ENCODE measurements at places on chromosomes 1 and 21. TPM values are rescaled to one million over a fixed set of nuclear protein-coding genes. Genes with fewer than 3 reads are reported as not detected.

DNA sequence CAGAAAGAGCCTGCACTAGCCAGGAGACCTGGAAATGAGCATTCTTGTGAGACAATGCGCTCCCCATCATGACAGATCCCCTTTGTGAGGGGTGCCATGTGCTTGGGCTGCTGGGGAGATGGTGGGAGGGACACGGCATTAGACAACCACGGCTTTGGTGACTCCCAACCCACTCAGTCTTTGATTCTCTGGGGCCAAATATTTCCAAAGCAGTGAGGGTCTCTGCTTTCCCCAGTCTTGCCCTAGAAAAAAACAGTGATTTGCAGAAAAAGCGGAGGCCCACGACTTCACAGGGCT lies 10.2 kb downstream of the SLC45A3 start:
- DNase-seq: no peak

Gene CRYAA
- not detected for total RNA-seq

- DNase-seq: no peak
These were observed 11.8 kb downstream of the NHLH2 start for GRCh38 chr1:115829023-115829674.

DNA sequence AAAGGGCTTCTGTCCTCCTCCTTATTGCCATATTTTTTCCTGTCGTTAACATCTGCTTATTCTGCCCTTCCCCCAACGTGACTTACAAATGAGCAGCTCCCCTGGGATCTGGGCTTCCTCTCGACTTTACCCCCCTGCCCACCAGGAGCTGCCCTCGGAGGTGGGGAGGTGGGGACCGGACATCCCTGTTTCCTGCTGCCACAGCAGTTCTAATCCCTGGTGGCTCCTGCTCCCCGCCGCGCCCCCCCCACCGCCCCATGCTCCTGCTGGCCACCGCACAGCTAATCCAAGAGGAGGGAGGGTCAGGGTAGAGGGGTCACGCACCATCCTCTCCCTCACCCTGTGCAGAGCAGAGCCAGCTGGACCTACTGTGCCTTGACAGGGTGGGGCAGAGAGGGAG lies 4.4 kb upstream of the SLC27A3 start:
- DNase-seq: no peak

DNA sequence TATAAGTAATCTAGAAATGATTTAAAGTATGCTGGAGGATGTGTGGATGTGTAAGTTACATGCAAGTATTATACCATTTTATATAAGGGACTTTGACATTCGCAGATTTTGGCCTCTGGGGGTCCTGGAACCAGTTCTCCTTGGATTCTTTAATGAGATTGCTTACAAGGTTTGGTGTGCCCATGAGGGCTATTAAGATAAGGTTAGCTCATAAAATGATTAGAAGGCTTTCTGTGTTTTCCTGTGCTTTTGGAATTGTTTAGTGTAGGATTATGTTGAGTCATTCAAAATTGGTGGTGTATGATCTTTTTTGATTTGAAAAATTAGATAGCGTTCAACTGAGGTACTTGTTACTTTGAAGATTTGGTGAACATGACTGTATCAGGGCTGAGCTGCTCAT lies 5.6 kb downstream of the USP25 start:
- DNase-seq: no peak

DNA sequence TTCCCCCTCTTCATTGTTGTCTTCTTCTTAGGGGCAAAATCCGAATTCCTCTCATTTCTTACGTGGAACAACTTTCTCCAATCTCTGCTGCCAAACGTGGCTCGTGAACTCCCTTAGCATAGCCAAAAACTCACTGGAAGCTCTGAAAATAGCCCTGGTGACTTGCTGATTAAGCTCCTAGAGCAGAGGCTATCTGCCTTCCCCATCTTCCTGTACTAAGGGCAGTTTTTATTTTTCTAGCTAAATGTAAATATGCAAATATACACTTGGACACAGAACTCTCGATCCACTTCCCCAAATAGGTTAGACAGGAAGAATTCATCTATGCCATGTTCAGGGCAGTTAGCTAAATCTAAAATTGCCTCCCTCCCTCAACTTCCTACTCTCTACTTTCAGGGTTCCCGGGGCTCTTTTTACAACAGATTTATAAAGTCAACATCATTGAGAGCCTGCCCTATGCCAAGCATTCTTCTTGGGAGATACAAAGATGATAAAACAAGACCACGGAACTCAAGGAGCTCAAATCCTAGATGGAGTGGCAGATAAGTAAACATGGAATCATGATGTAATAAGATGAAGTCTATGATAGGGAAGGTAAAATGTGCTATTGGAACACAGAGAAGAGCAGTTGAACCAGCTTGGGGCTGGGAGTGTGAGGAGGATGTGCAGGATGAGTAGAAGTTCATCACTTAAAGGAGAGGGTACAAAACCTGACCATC lies 59.4 kb upstream of the FMOD start:
- DNase-seq: no peak

Gene SYT14
- total RNA-seq: 0.06 TPM

Gene SLC16A1
- total RNA-seq: 21.5 TPM

Gene NPR1
- 8.8 TPM for total RNA-seq

Gene DRAM2
- total RNA-seq: 58.0 TPM

Gene PHACTR4
- 36.5 TPM for total RNA-seq

- no peak for DNase-seq
These were observed 5.0 kb upstream of the MEAF6 start for GRCh38 chr1:37519613-37520012.

Gene CA6
- not detected for total RNA-seq

Gene TIE1
- total RNA-seq: 23.3 TPM

DNA sequence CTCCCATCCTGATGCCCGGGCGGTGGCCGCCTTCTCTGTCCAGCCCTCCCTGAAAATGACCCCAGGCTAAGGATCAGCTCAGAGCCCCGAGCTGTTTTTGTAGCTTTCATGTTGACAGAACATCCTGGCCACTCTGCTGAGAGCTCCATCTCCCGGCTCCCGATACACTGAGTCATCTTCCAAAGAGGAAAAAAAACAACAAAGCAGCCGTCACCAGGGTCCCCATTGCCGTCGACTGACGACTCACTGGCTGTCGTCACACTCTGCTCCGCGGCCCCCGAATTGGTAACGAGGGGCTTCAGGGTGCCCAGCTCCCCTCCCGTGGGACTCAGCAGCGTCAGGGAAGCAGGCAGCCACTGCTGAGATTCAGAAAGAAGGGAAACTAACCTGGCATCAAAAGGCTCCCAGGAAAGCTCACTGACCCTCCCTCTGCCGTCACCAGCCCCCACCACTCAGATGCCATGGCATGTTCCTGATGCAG lies 67.2 kb downstream of the CD46 start:
- DNase-seq: no peak

DNA sequence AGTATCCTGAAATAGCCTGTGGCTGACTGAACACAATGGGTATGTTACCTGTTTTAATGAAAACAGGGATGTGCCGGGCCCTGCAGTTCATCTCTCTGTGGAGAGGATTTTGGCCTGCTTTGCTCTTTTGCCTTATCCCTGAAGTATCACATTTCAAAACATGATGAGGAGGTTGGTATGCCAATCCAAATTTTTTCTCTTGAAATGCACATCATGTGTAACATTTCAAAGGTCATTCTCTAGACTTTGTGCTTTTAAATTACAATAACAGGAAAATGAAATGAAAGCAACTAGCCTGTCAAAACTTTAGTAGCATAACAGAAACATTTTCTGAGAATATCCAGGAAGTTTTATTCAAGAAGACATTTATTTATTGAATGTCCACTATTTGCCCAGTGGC lies 118.9 kb downstream of the SLC44A5 start:
- DNase-seq: no peak

DNA sequence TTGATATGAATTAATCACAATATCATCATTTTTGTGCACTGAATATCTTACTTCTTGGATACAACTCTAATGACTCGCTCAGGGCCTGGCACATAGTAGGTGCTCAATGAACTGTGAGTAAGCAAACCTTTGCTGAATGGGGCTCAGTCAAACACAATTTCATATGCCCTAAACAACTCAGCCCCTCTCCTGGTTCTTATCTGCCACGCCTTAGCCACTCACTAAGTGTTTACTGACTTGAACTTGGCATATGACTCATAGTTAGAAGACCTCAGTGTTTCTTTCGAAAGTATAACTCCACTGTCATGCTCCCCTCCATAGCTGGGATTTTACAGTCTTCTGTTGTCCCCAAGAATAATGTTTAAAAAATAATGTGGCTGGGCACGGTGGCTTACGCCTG lies 4.8 kb upstream of the IFNLR1 start:
- DNase-seq: no peak

DNA sequence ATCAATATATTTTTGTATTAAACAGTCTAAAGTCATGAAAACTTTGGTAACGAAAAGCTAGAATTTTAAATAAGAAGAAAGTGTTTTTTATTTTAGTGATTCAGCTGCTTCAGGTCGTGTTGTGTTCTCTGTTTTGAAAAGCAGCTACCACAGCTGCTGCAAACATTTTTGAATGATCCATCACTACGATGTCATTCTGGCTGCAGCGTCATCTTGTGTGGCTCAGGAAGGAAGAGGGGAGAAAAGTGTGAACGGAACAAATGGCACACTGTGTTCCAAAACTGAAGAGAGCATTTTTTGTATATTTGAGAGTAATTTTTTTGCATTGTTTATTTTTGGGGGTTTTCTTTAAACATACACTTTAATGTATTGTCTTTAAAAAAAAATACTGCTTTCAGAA lies 323.0 kb upstream of the ADGRL2 start:
- DNase-seq: no peak

DNA sequence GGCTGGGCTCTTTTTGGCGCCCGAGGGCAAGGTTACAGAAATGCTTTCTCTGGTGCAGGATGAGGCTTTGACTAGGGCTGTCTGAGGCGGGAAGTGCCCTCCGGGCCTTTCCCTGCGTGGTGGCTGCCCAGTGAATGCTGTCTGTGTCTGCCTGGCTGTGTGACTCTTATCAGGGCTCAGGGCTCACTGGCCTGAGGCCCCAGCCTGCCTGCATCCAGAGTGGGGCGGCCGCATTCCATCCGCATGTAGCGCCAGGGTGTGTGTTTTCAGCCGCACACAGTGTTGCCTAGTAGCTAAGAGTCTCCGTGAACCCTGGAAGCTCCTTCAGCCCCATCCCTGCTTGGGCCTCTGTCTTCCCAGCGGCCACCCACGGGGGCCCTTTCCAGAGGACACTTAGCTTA lies 59.1 kb downstream of the FAAP20 start:
- DNase-seq: peak; percentile 71

DNA sequence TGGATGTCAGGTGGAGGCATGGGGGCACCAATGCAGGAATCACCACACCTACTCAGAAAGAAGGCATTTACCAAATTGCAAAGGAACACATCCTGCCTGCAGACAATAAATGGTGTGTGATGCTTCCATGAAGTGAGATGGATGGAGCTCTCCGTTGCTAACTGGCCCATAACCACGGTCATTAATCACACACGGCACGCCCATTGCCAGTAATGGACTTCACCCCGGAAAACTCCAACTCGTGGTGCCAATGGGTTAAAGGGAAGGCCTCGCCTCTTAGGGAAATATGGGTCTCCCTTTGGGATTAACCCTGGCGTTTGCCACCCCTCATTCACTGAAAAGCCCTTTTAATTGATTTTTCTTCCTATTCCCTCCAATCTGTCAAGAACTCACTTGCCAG lies 443.1 kb upstream of the DAB1 start:
- DNase-seq: no peak

- DNase-seq: no peak
These were observed 14.5 kb downstream of the RAB4A start for GRCh38 chr1:229285440-229285839.

- DNase-seq: no peak
These were observed 4.4 kb upstream of the KCNC4 start for GRCh38 chr1:110205591-110206155.

Gene CPLANE2
- total RNA-seq: 20.6 TPM

Gene NUDT17
- 3.1 TPM for total RNA-seq

DNA sequence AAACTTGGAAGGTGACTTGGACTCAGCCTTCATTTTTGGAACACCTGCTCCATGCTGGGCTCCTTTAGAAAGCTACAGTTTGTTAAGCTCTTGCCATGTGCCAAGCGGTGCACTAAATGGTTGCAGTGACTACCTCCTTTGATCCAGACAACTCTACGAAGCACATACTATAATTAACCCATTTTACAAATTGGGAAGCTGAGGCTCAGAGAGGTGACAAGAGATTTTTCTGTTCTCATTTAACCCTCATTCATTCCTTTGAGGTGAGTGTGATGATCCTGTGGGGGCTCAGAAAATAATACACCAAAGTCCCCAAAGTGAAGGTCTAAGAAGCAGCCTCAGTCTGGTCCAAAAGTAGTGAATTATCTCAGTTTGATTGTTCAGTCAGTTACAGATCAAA lies 1.6 kb upstream of the PAQR7 start:
- no peak for DNase-seq

DNA sequence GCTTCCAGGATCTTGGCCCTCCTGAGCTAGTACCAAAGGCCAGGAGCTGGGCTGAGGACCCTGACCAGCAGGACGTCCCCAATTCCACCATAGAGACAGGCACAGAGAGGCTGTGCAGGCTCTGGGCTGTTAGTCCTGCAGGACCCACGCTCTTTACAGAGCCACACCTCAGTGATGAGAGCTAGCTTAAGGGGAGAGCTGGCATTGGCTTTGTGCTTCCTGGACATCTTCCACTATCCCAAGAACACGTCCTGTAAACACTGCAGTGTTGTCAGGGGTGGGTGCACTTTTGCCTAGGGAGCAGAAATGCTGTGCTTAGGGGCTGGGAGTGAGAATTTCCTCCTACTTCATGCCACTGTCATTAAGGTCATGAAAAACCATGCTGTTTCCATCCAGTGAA lies 91.7 kb upstream of the EDN2 start:
- DNase-seq: no peak

- no peak for DNase-seq
These were observed 29.6 kb upstream of the WASF2 start for GRCh38 chr1:27519331-27520258.

Gene CLEC20A
- 0.20 TPM for total RNA-seq

- DNase-seq: no peak
These were observed 23.9 kb upstream of the PRSS38 start for GRCh38 chr1:227791425-227792143.

DNA sequence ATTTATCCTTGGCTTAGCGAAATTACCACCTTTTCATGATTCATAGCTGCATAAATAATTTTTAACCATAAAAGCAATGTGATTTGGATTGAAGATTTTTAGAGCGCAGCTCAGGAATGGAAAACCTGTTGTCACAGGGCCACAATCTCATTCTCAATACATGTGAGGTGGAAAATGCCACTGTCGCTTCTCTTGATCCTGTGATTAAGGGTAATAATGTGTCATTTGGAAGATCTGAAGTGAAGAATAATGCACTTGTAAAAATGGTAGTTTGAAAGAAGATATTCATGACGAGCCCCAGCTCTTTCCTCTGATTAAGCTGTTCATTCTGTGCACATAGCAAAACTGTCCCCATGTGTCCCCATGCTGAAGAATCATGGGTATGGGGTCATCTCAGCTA lies 230.4 kb downstream of the BACH1 start:
- DNase-seq: no peak

GRCh38 chr1:182927693-182928433 lies 25.1 kb downstream of the SHCBP1L start:
- no peak for DNase-seq
